ENCODE measurements at places on chromosomes 3 and 15.

DNA sequence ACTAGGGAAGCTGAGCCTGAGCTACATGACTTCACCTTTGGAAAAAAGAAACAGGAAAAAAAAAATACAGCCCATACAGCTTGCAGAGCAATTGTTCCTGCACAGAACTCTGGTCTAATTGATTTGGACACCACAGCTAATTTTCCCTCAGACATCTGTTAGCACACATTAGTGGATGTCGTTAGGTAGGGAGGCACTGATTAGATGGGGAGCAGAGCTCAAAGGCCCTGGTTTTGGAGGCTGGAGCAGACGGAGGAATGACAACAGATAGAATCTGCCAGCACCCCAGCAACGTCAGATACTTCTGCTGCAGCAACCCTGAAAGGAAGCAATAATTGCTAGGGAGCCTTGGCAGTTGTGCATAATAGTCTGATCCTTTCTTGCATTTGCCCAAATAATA lies 398.9 kb downstream of the LSAMP start:
- no peak for DNase-seq

- DNase-seq, result no peak
Measured at GRCh38 chr15:70523192-70523591, 240.2 kb downstream of the UACA start.

DNA sequence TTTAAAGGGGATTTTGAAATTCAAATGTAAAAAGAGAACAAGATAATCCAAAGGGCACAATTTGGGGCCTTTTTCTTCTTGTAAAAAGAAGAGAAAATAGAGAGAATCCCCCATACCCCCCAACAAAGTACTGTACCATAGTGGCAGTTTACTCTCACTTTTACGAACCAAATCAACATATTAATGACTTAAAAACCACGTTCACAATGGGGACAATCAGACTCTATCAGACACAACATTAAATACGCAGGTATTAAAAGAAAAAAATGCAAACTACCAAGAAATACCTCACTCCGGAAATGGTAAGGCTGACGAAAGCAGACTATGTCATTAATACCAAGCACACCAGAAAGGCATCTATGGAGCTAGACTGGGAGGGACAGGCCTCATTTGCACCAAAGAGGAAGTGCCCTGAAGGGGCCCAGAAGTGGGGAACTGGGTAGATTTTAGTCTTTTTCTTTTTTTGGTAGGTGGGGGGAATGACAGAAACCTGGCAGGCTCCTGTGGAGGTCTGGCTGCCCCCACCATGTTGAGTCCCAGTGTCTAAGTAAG lies 134.3 kb downstream of the TIGIT start:
- DNase-seq, result no peak

GRCh38 chr15:98823012-98823458 lies 174.7 kb downstream of the IGF1R start:
- DNase-seq, result no peak

GRCh38 chr3:185766329-185767001 lies 58.4 kb downstream of the IGF2BP2 start:
- DNase-seq, result no peak

GRCh38 chr15:97718509-97718908 lies 242.0 kb upstream of the ARRDC4 start:
- no peak for DNase-seq

GRCh38 chr15:86505951-86506350 lies 426.3 kb downstream of the AGBL1 start:
- no peak for DNase-seq

- DNase-seq, result no peak
Measured at GRCh38 chr3:152230370-152230769, 38.4 kb upstream of the MBNL1 start.

DNA sequence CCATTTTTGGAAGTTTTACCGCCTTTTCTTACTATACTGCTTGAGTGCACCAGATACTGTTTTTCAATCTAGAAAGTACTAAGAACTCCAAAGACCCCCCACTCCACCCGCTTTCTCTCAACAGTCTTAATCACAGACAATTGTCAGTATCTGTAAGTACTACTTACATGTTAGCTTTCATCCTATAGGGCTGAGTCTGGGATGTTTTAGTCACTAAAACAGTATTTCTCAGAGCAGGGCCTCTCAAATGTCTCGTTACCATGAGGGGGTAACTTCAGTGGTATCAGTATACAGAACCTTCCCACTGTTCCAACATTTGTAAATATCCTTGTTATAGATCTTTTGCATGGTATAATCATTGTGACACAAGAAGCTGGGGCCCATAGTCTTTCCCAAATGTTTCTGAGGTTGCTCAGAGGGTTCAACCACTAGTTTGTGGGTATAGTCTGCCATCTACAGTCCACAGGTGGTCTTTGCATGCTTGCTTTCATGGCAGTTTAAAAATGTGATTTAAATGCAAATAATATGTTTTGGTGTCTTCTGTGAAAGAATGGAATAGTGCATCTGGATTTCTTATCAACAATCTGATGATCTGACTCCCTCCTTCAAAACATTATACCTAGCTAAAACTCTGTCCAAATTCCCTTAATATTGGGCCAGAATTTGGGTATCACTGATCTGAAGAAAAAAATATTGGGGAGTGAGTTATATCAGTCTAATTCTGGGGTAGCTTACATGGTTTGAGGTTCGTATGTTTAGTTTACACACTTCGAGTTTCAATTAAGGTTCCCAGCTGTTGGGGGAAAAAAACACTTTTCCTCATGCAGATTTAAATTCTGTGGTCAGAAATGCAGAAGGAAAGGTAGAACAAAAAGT lies 18.0 kb upstream of the DNAJC13 start:
- DNase-seq, result no peak

- no peak for DNase-seq
Measured at GRCh38 chr3:71148455-71149060, 435.0 kb downstream of the FOXP1 start.

DNA sequence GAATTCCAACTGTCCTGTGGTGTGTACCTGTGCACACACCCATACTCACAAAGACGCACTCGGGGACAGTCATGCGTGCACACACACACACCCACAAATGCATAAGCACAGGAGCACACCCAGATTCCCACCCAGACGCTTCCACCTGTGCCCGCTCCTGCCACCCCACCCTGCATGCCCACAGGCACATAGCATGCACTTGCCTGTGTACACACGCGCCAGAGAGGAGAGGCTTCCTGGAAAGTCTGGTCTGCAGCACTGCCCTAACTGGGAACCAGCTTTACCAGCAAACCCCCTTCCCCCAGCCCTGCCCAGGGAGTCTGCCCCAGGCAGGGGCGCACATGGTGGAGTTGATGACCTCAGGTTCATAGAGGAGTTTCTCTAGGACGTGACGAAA lies 246.2 kb downstream of the UACA start:
- no peak for DNase-seq

- no peak for DNase-seq
Measured at GRCh38 chr15:79593119-79593869, 161.2 kb downstream of the MINAR1 start.

- no peak for DNase-seq
Measured at GRCh38 chr3:71064956-71065763, 518.4 kb downstream of the FOXP1 start.

- no peak for DNase-seq
Measured at GRCh38 chr15:89401631-89402517, 67.2 kb upstream of the POLG start.

- DNase-seq, result no peak
Measured at GRCh38 chr3:132344666-132345280, 27.6 kb downstream of the ACP3 start.

DNA sequence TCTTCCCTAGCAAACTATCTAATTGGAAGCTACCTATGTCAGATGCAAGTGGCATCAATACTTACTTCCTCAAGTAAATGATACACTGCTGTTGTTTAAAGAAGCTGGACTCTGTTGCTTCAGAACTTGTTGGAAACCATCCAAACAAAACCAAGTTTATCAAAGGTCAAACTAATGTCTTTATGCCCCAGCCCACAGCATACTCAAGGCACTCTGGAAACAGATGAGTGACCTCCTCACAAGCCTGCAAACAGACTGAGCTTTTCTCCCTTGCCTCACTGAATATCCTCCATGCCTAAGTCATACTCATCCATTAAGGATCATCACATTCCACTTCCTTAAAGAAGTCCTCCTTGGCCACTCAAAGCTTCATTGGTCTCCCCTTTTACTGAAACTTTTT lies 107.4 kb upstream of the ACP3 start:
- DNase-seq, result no peak

- DNase-seq, result peak; percentile 98
Measured at GRCh38 chr15:39171944-39172368, 408.9 kb upstream of the THBS1 start.

DNA sequence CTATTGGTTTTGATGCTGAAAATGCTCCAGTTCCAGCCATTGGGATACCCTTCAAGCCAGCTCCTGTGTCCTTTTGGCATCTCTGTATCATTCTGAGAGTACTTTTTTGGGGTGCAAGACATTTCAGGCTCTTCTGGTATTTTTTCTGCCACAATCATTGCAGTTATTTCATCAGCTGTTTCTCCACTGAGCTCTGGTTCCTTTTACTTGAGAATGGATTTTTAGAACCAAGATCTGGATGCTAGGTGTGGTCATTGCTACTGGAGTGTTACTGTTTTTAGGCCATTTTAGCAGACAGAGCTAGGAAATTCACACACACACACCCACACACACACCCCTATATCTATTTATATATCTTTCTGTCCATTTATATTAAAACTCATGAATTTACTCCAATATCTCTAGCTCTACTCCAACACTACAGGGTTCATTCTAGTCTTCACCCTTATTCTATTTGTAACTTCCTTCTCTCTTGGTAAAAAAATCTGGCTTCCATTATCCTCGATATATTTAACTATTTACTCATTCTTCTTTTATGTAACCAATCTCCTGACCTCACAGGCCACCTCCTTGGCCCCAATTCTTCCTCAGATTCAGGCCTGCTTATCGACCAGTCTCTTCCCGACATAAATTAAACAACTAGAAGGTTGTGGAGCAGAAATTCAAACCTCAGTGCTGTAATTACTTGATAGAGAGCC lies 17.0 kb downstream of the SLC35G2 start:
- DNase-seq, result no peak

- no peak for DNase-seq
Measured at GRCh38 chr3:158407844-158408517, 163.0 kb upstream of the MLF1 start.

- DNase-seq, result no peak
Measured at GRCh38 chr3:129507181-129507831, 21.1 kb upstream of the RHO start.

GRCh38 chr3:81516042-81516441 lies 245.4 kb downstream of the GBE1 start:
- no peak for DNase-seq

DNA sequence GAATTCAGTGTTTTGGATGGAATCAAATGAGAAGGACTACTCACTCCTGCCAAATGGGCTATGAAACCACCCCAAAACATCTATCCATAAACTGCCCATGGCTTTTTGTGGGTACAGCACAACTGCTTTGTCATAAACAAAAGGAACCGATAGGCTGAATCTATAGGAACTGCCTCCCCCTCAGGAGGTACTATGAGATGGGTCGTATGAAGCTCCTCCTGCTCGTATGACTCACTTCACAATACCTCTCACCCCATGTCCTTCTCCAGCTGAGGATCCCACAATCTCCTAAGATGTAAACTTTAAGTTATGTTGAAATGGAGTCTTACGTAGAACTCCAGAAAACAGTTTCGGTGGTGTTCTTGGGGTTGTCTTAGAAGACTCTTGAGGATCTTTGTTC lies 129.9 kb upstream of the SAMMSON start:
- DNase-seq, result no peak

DNA sequence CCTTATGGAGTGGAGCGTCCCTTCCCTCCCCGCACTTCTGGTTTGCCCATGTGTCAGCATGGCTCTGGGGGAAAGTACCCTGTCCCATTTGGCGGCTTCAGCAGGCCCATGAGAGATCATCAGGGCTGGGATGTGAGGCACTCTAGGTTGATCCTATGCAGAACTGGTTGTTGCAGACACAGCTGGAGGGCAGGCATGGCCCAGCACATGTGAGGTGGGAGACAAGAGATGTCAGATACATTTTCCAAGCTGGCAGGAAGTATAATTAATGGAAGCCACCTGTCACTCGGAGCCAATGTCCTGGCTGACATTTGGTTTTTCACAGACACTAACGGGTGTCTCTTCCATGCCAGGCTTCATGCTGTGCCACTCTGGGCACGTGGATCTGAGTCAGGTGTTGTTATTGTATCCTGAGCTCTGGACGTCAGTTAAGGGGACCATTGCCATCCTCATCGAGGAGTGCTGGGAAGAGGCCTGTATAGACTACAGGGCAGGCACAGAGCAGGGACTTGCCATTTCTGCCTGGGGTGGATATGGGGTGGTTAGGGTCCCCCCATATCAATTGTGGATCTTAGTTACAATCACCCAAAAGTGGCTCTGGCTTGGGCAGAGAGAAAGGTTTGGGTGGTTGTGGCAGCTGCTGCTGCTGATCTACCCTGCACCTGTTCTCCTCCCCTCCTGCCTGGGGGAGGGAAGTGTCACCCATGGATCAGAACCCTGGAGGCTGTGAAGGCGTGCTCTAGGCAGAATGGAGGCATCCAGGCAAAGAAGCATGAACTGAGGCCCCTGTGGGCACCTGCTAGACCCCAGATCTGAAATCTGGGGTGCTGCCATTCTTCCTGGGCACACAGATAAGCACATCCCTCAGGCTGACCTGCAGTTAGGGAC lies 140.7 kb downstream of the FBLN2 start:
- DNase-seq, result no peak

DNA sequence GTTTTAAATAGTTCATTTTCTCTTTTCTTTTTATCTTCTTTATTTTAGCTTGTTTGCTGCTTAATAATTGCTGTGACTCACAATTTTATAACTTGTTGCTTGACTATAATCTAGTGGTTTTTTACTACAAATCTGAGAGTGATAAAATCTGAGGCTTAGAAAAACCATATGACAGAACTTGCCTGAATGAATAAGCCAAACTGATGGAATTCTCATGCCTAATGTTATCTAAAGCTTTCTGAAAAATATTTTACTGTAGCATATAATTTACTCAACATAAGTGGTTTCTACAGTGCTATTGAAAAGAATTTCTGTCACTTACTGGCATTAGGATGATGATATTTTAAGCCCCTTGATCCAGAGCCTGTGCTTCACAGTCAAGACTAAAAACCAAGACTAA lies 175.1 kb downstream of the VGLL3 start:
- no peak for DNase-seq

DNA sequence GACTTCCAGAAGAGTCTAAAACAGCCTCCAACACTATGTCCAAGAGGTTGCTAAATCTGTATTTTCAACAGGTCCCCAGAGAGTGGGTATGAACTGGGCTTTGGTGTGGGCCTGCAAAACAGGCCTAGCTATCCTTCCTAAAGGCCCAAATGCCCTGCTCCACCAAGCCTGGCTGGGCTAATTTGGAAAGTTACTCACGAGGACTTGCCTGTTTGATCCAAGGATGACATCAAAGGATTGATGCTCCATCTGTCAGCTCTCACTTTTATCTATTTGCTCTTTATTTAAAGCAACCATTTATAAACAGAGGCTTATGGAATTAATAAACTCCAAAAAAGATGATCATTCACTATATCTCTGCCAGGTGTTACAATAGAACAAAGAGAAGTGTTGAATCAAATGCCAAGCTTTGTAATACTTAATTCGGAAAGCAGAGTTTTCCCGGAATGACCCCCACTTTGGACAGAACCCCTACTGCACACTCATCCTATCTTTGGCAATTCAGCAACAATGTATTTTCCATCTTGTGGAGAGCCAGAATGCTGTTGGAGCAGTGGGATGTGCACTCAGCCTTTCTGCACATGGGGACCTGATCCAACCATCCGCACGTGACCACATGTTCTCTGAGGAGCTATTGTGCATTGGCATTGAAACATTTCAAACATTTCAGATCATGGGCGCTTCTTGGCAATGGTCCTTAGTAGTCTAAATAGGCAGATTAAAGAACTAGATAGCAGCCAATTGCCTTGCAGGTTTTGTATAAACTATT lies 163.3 kb upstream of the THBS1 start:
- no peak for DNase-seq

Measured in glomerular endothelial cell (primary cell).